ENCODE measurements at places on chromosomes 4 and X.

- DNase-seq = no peak
These were observed 39.8 kb upstream of the LIMCH1 start for GRCh38 chr4:41498177-41498576.

DNA sequence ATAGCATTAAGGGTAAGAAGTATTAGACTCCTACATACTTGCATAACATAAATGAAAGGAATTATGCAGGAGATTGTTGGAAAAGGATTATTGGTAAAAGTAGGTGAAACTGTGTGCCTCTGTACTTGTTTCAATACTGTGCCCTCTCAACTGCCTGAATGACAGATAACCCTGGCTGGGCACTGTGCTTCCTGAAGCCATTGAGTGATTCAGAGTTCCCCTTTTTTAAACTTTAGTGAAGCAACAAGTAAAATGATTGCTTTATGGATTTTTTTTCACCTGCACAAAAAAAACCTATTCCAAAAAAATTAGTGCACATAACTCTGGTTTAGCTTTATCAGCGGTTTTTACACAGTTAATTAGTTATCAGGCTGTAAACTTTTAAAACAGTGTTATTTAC, 204.8 kb downstream of the TRAM1L1 start:
- no peak for DNase-seq

DNA sequence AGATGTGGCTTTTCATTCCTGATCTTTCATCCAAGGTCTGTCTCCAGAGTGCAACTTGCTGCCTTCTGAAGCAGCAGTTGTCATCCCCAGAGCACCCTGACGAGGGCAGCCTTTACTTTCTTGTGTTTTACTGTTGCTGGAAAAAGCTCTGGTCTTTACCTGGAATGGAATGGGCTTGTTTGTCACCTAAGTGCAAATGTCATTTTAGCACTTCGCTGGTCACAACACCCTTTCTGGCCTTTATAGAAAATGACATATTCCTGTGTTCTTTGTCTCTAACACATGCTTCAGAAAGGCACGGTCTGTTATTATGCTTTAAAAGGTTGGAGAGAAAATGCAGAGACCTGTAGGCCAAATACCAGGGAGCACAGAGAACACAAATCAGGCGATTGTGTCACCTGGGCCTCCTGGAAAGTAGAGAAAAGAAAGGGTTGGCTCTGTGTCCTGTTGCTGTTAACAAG, 332.7 kb upstream of the IGFBP7 start:
- DNase-seq = peak; percentile 55

GRCh38 chrX:131763674-131764073, 219.8 kb downstream of the OR13H1 start:
- DNase-seq = peak; percentile 46

DNA sequence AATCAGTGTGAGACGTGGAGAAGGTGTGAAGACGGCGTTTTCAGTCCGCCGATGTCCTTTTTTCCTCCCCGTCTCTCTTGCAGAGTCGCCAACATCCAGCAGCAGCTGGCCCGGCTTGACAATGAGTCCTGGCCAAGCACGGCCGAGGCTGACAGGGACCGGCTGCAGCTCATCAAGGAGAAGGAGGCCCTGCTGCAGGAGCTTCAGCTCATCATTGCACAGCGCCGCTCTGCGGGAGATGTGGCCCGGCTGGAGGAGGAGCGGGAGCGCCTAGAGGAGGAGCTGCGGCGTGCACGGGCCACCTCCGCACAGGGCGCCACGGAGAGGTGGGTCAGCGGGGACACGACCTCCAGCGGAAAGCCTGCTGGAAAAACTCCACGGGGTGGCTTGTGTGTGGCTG, 47.1 kb upstream of the CLCN4 start:
- DNase-seq = no peak

DNA sequence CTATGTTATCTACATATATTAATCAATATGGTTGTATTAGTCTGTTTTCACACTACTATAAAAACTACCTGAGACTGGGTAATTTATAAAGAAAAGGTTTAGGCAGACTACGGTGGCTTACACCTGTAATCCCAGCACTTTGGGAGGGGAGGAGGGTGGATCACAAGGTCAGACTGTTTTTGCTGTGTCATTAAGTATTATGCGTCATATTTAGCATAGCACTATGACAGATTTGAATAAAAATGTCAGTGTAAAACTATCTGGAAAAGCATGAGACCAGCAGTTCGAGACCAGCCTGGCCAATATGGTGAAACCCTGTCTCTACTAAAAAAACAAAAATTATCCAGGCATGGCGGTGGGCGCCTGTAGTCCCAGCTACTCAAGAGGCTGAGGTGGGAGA, 209.7 kb upstream of the ARHGAP24 start:
- DNase-seq = no peak

DNA sequence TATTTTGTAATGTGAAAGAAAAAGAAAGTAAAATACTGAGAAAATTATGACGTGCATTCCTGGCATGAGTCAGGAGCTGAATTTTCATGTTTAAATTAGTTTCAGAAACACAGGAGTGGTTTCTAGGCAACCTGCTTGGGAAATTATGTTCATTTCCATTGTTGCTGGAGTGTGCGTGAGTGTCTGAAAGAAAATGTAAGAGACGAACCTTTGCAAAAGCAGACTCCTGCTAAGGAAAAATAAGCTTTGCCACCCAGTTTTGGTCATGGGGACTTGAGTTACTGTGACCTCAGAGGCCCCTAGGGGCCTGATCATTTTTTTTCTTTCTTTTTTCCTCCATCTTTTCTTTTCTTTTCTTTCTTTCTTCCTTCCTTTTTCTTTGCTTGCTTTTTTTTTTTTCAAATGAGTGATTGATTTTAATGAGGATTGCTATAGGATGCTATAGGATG, 18.8 kb upstream of the CHRNA9 start:
- DNase-seq = peak; percentile 90

GRCh38 chrX:153947009-153947769, 2.7 kb upstream of the RENBP start:
- DNase-seq = peak; percentile 87

GRCh38 chr4:82918091-82918490, 17.6 kb downstream of the THAP9 start:
- DNase-seq = no peak

DNA sequence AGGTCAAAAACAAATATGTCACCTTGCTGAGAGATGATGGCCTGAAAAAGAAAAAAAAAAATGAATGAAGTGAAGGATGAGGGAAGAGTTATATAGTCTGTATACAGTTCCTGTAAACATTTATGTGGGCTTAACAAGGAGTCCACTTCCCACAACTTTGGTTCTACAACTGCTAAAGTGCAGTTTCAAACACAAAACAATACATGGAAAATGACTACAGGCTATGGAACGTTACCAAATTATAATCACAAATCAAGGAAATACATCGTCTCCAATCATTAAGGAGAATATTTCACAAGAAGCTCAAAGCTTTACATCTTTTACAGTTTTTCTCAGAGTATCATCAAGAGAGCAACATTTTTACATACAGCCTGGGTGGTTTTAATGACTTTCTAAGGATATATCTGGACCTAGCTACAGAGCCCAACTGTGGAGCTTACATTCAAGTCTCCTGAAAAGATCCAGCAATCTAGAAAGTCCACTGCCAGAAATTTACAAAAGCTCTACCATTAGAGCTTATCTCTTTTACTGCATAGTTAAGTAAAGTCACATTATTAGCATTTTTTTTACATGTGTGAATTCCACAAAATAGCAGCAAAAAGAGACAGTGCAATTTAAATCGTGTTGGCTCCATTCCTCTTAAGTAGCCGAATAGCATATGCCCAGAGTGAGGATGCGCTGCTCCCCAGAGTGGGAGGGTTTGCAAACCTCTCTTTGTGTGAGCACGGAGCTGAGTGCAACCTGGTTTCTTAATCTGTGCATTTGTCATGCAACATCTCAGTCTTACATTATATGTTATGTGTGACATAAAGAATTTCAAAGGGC, 128.3 kb downstream of the MANBA start:
- DNase-seq = no peak

DNA sequence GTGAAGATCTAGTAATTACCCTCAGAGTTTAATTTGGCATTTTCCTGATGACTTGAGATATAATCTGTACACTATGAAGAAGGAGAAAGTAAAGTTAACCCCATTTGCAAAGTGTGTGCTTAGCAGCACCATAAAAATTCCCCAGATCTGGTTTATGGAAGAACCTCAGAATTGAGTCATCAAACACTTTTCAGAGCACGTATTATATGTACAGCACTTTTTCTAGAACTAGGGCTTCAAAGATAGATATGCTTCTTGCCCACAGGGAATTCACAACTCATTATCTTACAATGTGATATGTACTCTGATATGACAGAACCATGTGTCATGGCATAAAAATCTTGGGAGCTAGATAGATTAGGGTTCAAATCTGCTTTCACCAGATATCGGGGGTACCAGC, 150.9 kb downstream of the SLC10A7 start:
- peak; percentile 79 for DNase-seq

DNA sequence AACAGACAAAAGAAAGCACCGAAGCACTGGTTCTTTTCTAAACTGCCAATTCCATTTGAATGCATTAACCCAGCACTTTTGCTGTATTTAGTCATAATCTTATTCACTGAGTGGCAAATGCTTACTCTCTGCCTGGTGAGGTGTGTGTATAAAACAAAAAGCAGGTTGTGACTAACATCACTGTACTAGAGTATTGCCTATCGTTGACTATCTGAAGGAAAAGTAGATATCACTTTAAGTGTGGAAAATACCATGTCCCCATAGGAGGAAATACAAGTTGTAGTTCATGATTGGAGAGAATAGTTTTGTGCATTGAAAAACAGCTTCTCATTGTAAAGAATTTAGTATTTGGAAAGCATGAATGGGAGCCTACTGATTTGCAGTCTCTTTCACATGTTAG, 2.7 kb downstream of the PDLIM5 start:
- DNase-seq = peak; percentile 58

GRCh38 chr4:94498502-94498901, 46.8 kb downstream of the PDLIM5 start:
- no peak for DNase-seq

DNA sequence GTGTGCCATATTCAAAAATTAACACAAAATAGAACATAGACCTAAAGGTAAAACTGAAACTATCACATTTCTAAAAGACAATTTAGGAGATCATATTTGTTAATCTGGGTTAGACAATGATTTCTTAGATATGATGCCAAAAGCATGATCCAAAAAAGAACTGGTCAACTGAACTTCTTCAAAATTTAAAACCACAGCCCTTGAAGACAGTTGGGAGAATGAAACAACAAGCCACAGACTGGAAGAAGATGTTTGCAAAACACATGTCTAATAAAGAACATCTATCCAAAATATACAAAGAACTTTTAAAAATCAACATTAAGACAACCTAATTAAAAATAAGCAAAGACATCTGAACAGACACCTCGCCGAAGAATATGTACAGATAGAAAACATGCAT, 19.5 kb downstream of the COMMD8 start:
- DNase-seq = no peak

DNA sequence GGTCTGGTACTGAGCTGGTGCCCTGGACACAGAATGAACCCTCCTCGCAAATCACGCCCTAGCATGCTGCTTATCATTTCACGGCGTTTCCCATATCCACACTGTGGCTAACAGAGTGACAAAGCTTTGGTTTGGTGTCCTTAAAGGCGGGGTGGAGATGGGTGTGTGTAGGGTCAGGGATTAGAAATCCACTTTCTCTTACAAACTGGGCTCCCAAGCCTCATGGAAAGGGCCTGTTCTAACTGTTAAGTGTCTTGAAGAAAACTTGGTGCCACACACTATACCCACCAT, 735 bp upstream of the CHRDL1 start:
- DNase-seq = peak; percentile 1

DNA sequence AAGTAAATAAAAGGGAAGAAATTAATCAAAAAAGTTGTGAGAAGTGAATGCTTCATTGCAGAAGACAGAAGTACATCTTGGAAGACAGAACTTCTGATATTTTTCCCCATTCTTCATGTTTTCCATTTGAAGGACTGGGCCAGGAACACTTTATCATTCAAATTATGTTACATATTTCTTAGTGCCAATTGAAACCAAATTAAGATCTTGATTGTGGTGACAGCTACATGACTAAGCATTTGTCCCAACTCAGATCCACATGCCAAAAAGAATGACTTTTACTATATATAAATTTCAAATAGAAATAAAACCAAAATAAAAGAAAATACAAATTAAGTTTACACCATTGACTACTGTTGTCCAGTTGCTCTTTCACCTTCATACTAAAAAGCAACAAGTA, 14.0 kb upstream of the FGF5 start:
- DNase-seq = no peak

DNA sequence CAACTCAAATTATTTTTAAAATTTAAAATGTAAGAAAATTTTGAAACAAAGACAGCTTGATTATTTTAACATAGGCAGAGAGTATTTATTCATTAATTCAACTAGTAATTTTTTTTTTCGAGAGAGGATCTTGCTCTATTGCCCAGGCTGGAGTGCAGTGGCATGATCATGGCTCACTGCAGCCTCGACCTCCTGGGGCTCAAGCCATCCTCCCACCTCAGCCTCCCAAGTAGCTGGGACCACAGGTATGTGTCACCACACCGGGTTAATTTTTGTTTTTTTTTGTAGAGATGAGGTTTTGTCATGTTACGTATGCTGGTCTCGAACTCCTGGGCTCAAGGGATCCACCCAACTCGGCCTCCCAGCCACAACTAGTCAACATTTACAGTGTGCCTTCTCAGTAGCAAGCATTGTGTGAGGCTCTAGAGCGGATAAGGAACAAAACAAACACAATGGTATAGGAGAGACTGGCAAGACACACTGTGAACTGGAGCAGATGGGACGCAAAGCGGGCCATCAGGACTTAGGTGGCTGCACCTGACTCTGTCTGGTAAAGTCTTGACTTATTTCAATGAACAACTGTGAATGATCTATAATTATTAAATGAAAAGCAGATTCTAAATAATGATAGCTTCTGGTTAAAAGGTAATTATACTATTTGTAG, 21.6 kb downstream of the SETD7 start:
- DNase-seq = no peak

GRCh38 chrX:155169881-155170280, 46.4 kb upstream of the VBP1 start:
- DNase-seq = no peak

DNA sequence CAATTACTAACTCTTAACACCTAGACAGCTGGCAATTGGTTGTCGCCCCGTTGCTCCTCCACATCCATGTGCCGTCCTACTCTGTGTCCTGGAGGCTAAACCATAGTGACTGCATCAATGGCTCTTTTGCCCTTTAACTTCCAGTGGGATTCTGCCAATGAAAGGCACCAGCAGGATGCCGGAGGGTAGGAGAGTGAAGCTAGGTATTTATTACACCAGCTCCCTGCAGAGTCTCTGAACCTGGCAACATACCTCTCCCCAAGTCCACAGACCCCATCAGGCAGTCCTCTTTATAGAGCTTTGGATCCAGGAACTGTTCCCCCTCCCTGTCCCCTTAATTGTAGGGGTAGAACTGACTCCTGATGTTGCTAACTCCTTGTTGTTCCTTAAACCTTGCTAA, 426.8 kb downstream of the HNRNPD start:
- no peak for DNase-seq

GRCh38 chr4:78247536-78248285, 190.6 kb downstream of the FRAS1 start:
- no peak for DNase-seq

GRCh38 chrX:14026121-14026520, 3.6 kb downstream of the GEMIN8 start:
- DNase-seq = no peak
